ENCODE measurements at places on chromosomes 2 and 18.

- no peak for DNase-seq
These were observed 147.0 kb downstream of the PPP1R1C start for GRCh38 chr2:182132605-182133004.

DNA sequence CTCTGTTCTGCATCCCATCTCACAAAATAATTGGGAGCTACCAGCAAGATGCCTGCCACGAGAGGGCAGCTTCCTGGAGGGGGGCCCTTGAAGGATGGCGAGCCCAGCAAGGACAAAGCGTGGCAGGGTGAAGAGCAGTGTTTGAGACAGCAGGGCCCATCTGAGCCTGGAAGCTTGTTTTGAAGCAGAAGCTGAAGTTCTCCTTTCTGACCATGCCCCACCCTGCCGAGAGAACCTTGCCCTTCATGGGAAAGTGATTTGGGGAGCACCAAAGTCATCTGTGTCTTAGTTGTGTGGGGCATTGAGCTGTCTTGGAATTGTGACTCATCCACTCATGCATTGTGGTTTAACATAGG, 216.3 kb downstream of the BCL11A start:
- no peak for DNase-seq

DNA sequence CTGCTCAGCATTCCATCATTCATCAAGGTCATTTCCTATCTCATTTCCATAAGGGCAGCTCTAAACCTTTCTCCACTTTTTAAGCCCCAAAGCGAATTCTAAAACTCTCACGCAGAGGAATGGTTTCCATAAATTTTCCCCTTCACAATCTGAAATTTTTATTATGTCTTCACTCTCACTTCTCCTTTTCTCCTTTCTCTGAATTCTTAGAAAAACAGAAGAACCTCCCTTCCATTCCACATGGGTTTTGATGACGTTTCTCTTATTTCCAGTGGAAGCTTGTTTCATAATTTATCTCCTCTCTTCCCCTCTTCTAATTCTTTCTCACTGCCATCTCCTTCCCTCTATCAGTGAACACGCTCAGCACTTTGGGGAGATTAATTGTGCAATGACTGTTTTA, 97.3 kb downstream of the SPATS2L start:
- no peak for DNase-seq

- no peak for DNase-seq
These were observed 166.1 kb downstream of the CLIP4 start for GRCh38 chr2:29281086-29281915.

GRCh38 chr18:80109676-80110078, 615 bp downstream of the ADNP2 start:
- no peak for DNase-seq

DNA sequence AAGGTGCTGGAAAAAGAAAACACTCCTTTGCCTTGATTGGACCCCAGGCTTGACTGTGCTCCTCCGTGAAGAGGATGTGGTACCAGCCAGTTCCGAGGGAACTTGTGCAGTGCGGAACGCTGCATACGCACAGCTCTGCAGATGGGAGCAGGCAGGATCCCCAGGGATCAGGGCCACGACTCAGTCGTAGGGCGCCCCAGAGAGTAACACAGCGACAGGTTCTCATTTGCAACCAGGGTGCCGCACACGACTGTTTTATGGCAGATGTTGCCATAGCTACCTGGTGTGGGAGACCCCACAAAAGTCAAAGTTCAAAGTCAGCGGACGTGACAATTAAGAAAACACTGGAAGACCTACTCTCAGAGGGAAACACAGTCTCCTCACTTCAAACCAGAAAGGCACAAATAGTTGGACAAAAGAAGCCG, 779 bp downstream of the MALL start:
- DNase-seq: no peak

DNA sequence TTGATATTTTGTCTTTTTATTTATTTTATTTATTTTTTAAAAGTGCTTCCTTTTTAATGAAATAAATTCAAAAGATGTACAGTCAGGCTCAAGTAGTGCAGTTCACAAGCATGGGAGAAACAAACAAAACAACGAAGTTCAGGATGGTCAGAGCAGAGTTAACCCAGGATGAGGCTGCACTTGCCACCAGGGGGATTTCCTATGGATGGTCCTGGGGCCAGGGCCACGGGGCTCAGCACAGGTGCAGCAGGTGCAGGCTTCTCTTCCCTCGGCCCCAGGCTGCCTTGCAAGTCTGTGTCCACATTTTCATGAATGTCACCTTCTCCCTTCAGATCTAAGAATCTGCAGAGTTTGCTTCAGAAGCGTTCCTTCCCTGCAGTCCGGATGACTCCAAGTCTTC, 76.5 kb downstream of the CDCA7 start:
- no peak for DNase-seq

DNA sequence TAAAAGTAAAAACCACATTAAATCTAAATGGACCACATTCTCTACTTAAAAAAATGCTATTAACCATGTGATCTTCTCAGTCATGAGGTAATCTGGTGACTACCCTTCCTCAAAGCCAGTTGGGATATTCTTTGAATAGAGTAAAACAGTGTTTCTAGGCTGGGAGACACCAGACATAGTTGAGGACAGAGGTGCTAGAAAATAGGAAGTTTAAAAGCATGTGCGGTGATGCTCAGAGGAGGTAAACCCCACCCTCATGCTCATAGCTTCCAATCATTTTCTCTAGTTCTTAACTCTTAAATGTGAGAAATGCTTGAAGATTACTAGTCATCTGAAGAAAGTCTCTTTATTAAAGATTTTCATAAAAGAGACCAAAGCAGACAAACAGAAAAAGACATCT, 30.7 kb upstream of the ELAC1 start:
- no peak for DNase-seq

DNA sequence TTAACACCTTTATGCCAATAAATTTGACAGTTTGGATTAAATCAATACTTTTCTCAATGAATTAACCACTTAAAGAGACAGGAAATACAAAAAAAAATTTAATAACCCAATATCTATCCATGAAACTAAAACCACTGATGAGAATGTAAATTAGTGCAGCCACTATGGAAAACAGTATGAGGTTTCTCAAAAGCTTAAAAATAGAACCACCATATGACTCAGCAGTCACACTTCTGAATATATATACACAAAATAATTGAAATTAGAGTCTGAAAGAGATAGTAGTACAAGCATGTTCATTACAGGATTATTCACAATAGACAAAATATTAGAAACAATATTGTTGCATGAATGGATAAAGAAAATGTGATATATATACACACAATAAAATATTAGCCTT, 382.1 kb upstream of the SETBP1 start:
- no peak for DNase-seq

DNA sequence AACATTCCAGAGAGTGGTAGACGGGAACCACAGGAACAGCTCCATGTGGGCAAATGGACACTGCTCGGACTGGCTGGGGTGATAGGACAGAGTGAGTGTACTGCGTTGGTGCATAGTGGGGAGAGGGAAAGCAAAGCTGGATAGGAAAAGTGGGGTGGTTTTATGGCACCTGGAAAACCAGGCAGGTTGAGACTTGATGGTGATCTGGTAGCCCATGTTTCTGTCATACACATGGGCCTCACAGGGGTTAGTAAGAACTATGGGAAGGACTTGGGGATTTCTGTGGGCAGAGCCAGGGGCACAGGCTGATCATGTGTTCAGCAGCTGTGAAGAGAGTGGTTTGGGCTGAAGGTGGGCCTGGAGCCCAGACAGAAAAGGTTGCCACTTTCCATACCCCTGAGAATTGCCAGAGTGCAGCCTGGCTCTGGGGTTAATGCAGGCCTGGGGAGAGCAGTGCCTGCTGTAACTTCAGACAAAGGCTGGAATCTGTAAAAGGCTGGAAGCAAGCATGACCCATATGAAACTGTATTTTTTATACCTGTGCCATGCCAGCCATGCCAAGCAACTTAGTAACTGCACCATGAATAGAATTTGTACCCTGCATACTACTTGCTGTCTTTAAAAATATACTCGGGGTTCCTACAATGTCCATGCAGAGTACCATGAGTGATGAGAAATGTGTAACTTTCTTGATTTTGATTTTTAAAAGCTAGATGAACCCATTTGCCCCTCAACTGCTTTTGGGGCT, 41.9 kb downstream of the RPIA start:
- DNase-seq: no peak

GRCh38 chr18:42644729-42645131, 470.8 kb downstream of the RIT2 start:
- DNase-seq: no peak

DNA sequence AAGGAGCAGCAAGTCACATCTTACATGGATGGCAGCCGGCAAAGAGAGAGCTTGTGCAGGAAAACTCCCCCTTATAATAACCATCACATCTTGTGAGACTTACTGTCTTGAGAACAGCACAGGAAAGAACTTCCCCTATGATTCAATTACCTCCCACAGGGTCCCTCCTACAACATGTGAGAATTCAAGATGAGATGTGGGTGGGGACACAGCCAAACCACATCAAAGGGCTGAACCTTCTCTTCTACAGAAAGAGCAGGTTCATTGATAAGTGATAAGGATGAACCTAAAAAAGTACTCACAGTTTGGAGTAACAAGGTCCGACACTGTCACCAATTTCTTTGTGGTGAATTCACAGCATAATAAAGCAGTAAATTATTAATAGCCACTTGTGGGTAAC, 422.2 kb upstream of the FSIP2 start:
- no peak for DNase-seq

DNA sequence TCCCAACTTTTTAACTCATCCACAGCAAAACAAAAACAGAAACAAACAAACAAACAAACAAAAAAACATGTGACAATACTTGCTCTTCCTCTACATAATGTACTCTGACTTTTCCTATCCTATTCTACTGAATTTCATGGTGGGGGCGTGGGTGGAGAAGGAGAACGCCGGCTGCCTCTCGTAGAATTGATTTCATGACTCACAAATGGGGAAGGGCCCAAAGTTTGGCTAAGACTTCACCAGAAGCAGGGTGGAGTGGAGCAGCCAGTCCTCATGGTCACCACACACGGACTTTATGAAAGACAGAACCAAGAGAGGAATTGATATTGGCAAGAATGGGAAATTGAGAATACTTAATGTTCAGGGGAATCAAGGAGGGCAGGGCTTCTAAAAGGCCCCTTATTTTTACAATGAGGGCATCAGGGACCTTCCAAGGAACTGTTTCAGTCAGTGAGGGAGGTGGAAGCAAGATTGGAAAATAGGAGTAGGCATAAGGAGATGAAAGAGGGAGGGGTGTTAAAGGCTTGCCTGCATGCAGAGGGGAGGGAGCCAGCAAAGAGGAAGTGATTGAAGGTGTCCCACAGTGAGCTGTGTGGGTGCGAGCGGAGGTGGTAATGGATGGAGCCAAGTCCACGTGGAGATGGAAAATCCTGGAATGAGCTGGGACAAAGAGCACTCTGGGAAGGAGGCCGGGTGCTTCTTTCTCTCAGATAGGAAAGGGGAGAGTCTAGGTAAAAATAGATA, 27.9 kb downstream of the MARCHF4 start:
- DNase-seq: no peak

DNA sequence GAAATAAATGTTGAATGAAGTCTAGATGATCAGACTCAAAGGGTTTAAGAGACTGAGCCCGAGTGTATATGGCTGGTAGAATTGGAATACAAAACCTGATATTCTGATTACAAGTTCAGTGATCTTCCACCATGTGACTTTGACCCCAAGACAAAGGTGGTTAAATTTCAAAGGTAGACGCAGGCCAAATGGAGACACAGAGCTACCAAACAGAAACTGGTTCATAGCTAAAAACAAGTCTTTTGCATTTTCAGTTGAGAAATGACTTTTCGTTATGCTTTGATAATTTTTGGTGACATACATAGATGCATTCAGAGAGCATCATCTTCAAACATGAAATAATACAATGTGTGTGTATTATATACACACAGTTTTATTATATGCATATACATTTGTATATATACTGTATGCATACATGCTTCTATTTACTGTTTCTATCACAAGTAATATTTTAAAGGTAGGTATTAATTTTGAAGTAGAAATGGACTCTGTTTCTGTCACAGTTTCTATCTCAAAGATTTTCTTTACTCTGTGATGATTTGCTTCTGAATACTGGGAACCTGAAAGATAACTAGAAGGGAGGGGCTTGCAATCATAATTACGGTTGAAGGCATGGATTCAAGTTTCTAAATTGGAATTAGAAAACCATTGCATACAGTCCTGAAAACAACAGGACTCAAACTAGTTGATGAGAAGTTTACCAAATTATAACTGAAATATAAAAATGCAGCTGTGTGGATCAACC, 142.3 kb downstream of the ABCA12 start:
- no peak for DNase-seq

GRCh38 chr2:113028112-113028511, 22.9 kb downstream of the IL36A start:
- DNase-seq: no peak

DNA sequence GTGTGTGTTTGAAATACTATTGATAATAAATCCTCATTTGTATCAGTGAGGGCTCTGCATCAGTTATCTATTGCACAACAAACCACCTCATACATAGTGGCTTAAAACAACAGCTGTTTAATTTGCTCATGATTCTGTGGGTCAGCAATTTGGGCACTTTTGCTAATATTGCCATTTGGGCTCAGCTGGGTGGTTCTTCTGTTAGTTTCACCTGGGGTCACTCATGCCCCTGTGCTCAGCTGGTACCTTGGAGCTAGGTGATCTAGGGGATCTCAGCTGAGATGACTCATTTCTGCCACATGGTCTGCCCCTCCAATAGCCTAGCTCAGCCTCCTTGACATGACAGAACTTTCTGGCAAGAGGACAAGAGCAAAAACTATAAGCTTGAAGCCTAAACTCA, 126.3 kb downstream of the LYPD6B start:
- no peak for DNase-seq

DNA sequence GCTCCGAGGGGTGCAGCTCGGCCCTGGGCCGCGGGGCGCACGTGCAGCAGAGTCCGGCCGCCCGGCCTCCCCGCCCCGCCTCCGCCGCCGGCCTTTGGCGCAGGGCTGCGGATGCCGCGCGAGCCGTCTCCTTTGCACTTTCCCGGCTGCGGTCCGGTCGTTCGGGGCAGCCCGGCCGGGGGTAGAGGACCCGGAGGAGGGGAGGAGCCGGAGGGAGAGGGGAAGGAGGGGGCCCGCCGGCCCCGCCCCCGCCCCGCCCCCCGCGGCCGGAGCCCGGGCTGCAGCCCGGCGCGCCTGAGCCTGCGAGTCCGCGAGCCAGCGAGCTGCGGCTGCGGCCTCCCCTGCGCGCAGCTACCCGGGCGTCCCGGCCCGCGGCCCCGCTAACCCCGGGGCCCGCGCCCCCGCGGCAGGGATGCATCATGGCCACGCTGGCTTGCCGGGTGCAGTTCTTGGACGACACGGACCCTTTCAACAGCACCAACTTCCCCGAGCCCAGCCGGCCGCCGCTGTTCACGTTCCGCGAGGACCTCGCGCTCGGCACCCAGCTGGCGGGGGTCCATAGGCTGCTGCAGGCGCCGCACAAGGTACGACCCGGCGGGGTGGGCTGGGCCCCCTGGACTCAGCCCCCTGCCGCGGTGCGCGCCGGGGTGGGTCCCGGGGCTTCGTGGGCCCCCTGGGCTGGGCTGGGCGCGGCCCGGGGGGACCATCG, at the start of gene FHOD3:
Gene FHOD3, plus strand, starts transcription at position 297 of the 709 bp plus-strand sequence. Its CDS starts 123 bp downstream, at position 420.
- no peak for DNase-seq

GRCh38 chr18:47756364-47757016, 174.0 kb downstream of the SMAD2 start:
- no peak for DNase-seq
